Hematopoietic multipotent progenitor cell (in vitro differentiated cells): ENCODE measurements at places on chromosomes 3 and 15. TPM values are rescaled to one million over a fixed set of nuclear protein-coding genes. Genes with fewer than 3 reads are reported as not detected.

Gene NEK10
- 1.3 TPM for total RNA-seq

Gene C3orf70
- under 0.01 TPM for total RNA-seq

GRCh38 chr3:57446318-57446841 is 97.8 kb downstream of the DNAH12 start:
- peak; percentile 1 for DNase-seq

- DNase-seq = no peak
Measured at GRCh38 chr3:129565902-129566301, 22.9 kb downstream of the H1-8 start.

GRCh38 chr3:186368176-186368575 is 6.1 kb upstream of the DGKG start:
- no peak for DNase-seq

Gene C3orf85
- not detected for total RNA-seq

DNA sequence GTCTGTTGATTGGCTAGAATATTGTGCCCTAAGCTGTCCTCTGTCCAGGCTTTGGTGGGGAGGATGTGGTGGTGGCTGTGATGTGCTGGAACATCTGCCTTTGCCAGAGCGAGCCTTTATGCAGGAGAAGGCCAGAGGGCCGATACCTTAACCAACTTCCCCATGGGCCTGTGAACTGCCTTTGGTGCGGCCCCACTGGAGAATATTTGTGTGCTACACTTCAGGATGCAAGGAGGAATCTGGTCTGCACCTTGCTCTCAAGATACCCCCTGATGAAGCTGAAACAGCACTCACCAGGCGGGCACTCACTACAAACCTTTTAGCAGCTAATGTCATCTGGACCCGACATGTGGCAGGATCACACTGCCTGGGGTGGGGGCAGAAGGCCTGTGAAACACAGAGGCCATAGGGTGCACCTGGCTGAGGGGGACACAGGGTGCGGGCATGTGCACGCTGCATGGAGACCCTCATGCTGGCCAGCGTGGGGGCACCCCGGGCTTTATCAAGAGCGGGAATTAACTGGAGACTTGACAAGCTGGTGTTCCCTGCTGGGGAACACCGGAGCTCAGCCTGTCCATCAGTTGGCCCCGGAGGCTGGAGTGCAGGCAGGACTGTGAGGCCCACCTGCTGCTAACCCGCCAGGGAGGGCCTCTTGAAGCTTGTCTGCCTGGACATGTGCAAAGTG is 16.4 kb downstream of the PRR23E start:
- no peak for DNase-seq

Gene IGSF11
- total RNA-seq = under 0.01 TPM

Gene GYG1
- 38.2 TPM for total RNA-seq
